ENCODE measurements at places on chromosomes 4 and X.

DNA sequence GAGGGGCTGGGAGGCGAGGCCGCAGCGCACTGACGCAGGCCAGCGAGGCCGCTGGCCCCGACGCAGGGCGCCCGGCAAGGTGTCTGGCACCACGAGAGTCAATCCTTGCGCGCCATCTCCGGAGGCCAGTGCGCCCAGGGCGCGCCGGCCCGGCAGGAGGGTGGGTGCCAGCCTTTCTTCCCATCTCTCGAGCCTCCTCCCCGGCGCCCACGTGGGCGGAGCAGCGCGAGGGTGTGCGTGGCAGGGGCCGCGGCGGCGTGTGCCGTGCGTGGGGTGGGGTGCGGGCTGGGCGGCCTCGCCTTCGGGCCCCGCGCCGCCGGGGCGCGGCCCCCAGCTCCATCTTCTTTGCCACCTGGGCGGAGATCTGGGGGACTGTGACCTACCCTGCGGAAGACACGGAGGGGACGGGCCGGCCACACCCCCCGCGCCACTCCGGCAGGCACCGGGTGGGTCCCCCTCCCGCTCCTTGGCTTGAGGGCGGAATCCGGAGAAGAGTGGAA, 877 bp downstream of the JAKMIP1 start:
- DNase-seq = no peak

DNA sequence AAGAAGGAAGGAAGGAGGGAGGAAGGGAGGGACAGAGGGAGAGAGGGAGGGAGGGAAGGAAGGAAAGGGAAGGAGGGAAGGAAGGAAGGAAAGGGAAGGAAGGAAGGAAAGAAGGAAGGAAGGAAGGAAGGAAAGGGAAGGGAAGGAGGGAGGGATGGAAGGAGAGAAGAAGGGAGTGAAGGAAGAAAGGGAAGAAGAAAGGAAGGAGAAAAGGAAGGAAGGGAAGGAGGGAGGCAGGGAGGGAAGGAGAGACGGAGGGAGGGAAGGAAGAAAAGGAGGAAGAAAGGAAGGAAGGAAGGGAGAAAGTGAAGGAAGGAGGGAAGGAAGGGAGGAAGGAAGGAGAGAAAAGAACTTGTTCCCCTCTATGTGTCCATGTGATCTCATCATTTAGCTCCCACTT, 465.0 kb downstream of the KCTD8 start:
- no peak for DNase-seq

- DNase-seq = no peak
Measured at GRCh38 chr4:184295206-184295605, 77.5 kb upstream of the ENPP6 start.

DNA sequence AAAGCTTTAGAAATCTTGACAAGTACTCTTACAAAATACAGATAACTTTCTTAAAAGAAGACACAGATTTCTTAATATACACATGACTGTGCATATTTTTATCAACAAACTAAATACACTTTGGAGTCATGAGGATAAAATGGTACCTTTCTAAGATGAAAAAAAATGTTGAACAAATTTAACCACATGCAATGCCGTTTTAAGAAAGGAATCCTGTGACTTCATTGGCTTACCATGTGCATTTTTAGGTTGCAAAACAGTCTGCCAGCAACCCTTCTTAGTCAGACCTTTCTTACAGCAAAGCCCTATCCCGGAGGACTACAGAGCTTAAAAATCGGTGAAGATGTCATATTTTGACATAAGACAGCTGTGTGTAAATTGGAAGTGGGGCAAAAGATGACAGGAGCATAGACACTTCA, 51.7 kb downstream of the GASK1B start:
- no peak for DNase-seq

DNA sequence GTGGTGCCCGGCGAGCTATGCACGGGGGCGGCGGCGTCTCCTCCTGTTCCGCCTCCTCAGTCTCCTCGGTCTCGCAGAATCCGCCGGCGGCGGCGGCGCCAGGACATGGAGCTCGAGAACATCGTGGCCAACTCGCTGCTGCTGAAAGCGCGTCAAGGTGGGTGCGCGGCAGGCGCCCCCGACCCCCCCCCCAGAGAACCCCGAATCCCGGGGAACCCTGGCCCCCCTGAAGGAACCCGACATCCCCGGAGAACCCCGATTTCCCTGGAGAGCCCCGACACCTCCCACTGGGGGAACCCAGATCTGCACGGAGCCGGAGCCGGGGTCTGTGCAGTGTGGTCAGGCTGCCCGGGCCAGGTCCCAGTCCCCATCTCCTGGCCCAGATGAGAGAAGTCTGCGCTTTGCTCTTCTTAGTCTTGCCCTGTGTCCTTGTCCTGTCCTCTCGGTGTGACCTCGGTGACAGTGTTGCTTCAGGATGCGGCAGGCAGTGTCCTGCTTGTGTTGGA, 648 bp downstream of the GRK4 start:
- DNase-seq = no peak

DNA sequence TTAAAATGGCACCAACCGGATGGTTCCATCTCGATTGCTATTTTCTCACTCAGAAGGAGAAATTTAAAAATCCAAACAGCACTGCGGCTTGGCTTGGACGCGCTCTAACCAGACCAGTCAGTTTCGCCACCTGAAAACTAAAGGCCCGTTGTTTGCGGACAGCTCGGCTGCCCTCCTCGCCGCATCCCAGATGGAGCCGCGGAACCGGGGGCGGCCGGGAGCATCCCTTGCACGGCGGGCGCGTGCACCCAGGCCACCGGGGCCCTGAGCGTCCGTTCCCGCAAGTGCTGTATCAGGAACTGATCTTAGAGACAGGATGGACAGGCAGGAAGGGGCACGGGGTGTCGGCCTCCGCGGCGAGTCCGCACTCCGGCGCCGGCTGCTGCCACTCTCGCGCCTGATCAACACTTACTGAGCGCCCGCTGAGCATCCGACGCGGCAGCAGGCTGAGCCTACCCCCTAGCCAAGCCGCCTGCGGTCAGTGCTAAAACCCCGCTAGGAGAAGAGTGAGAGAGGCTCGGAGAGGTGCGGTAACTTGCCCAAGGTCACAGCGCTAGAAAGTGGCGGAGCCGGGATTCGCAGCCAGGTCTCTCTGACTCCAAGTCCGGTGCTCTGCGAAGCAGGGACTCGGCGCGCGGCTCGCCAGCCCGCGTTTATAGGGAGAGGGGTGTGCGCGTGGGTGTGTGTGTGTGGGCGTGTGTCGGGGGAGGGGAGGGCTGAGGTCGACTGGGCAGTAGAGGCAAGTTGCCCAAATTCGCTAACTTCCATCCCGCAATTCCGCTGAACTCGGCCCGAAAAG, at the start of gene CITED1:
TSS of gene CITED1 (minus strand) at position 629 of the 799 bp plus-strand sequence. CDS start 3,045 bp downstream, outside the sequence.
- DNase-seq = no peak

DNA sequence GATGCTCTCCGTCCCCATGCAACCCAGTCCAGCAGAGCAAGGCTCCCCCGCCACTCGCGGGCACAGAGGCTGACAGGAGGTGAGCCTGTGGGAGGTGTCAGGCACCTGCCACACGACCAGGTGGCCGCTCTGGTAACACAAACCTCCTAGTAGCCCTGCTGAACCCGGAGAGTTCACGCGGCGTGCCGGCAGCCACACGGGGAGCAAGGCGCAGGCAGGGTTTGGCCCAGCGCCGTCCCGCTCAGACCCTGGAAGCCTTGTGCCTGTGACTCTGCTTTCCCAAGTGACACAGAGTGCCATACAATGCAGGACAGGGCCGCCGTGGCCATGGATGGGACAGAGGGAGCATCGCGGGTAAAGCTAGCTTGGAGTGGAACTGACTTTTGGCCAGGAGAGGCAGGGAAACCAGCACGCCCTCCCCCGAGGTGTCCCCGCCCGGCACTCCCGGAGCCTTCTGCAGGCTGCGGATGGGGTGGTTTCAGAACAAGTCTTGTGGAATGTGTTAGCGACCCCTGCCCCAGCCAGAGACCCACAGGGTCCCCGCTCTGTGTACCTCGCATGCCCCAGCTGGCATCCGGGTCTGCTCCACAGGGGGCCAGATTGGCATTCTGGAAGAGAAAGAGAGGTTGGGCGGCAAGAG, 44.7 kb upstream of the AFAP1 start:
- no peak for DNase-seq

DNA sequence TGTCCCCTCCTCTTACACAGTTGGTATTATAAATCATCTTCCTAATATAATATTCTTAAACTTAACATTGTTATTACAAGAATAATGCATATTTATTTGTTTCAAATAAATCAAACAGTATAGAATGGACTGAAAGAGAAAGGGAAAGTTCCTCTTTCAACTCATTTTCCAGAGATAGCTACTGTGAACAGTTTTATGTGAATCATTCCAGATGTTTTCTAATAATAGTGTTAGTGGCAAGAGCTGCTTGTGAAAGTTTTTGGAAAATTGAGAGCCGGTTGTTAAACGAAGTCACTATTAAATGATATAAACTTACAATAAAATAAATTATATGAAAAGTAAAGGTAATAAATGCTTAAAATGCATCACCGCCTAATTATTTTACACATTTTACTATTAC, 14.6 kb downstream of the TMSB4X start:
- no peak for DNase-seq
